ENCODE measurements at places on chromosomes 13 and 19.

- no peak for DNase-seq
Measured at GRCh38 chr13:29934531-29935308, 84.3 kb upstream of the UBL3 start.

GRCh38 chr19:56837492-56838023 lies 3.0 kb downstream of the PEG3 start:
- DNase-seq: no peak

DNA sequence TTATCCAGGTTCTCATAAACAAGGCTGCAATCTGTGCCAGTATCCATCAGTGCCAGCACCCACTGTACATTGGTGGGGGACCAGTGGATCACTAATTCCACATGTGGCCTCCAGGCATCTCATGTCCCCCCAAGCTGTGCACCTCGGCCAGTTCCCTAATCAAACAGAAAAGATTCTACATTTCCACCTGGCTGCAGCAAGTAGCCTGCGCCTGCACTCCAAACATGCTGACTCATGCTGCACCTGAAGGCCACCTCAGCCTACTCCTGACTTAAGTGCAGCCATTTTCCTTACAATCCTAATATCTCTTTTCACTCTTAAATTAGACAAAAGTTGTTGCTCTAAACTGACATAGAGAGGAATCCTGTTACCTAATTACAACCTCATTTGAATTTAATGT lies 729.4 kb upstream of the MIR17HG start:
- DNase-seq: no peak

GRCh38 chr19:42606660-42607351 lies 12.1 kb upstream of the CEACAM8 start:
- DNase-seq: peak; percentile 85

GRCh38 chr13:70623239-70623638 lies 515.0 kb upstream of the KLHL1 start:
- DNase-seq: no peak

GRCh38 chr13:36212789-36213188 lies 1.6 kb downstream of the SOHLH2 start:
- DNase-seq: no peak

- DNase-seq: no peak
Measured at GRCh38 chr13:29835280-29836061, 14.9 kb downstream of the UBL3 start.

GRCh38 chr19:44303976-44304568 lies 753 bp downstream of the ZNF235 start:
- peak; percentile 11 for DNase-seq

- no peak for DNase-seq
Measured at GRCh38 chr13:98280176-98280510, 103.1 kb upstream of the RNF113B start.

- DNase-seq: no peak
Measured at GRCh38 chr13:106529415-106530170, 5.9 kb downstream of the EFNB2 start.

DNA sequence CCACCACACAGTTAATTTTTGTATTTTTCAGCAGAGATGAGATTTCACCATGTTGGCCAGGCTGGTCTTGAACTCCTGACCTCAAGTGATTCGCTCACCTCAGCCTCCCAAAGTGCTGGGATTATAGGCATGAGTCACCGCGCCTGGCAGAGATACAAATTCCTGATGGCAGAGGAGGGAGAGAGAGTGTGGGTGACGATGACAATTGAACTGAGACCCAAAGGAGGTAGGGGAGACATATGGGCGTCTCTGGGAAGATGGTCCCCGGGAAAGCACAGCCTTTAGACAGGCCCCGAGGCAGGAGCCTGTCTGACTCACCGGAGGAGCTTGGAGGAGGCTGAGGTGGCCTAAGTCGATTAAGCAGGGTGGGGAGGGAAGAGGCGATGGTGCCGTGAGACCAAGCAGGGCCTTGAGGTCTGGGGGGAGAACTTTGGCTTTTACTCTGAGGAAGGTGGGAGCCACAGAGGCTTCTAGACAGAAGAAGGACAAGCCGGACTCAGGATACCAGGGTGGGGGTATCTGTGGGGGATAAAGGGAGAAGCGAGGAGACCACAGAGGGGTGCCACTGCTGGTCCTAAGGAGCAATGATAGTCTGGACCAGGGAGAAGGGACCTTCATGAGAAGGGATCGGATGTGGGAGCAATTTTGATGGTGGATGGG lies 38.2 kb downstream of the ARRDC2 start:
- no peak for DNase-seq

GRCh38 chr19:58183817-58184215 lies 955 bp downstream of the ZNF274 start:
- DNase-seq: no peak

GRCh38 chr13:22698467-22698866 lies 482.3 kb upstream of the SGCG start:
- DNase-seq: no peak

DNA sequence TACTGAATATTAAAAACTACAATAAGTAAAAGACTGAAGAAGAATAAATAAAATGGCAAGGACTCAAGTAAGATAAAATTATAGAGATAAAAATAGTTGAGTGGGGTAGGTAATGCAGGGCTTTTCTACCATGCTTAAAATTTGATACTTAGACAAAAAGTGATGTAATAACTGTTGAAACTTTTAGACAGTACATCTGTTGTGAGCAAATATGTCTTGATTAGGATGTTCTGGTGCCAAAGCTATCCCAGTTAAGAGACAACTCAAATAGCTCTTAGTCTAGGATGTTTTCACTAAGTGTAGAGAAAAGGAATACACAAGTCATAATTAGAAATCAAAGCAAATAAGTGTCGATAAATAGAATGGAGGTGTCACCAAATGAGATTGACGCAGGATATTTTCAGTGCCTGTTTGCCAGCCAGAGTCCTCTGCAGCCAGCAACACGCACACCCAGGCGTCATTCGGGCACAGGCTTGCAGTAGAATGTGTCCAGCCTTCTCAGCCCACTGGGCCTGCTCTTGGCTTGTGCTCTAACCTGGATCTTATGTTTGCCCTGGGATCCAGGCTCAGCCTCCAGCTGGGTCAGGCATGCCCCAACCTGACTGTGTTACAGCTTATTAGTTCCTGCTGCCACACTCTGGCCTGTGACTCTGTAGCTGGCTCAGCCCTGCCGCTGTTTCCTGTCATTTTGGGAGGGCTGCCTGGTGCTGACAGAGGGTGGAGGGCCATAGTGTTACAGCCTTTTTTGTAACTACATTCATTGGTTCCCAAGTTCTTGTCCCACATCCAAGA lies 766.2 kb downstream of the PCDH17 start:
- DNase-seq: no peak

DNA sequence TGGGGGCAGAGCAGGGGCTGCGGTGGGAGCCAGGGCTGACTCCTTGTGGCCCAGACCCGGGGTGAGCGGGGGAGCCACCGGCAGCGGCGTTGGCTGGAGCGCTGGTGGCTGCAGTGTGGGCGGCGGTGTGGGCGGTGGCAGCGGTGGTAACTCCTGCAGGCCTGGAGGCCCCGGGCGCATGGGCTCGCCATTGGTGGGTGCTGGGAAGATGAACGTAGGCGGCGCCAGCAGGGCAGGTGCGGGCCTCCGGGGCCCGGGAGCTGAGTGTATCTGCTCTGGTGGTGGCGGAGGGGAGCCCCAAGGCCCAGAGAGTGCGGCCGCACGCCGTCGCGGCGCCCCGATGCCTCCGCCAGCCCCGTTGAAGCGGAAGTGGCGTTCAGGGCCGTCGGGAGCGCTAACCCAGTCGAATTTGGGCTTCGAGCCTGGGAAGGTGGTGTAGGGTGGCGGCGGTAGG lies 2.0 kb downstream of the GGN start:
- peak; percentile 56 for DNase-seq

GRCh38 chr13:99688776-99689175 lies 187.5 kb downstream of the TM9SF2 start:
- DNase-seq: no peak

DNA sequence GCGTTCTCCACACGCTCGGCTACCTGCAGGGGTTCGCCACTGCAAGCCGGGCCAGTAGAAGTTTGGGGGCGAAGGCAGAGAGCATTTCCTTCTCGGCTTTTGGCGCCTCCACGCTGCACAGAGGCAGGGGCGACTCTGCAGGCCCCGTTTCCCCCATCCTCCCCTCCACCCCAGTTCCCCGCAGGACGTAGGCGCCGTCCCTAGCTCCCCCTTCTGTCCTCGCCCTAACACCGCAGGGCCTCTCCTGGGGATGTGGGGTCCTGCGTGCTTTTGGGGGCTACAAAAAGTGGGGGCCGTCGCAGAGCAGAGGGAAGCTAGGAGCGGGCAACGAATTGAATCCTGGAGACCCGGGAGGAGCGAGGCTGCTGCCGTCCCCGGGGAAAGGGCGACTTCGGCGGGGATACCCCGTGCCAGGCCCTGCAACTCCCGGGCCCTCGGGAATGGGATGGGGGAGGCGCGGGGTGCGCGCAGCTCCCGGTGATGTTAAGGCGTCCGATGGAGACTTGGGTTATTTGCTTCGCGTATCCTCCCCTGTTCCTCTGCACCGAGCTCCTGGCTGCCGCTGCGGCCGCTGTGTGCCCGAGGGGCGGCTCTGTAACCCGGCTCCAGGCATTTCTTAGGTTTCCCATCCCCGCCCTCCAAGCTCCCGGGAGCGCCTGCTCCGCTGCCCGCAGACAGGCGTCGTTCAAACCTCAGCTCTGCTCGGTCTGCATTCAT lies 255.9 kb upstream of the SOX21 start:
- DNase-seq: no peak

- DNase-seq: no peak
Measured at GRCh38 chr19:5202553-5202952, 138.1 kb downstream of the PTPRS start.

DNA sequence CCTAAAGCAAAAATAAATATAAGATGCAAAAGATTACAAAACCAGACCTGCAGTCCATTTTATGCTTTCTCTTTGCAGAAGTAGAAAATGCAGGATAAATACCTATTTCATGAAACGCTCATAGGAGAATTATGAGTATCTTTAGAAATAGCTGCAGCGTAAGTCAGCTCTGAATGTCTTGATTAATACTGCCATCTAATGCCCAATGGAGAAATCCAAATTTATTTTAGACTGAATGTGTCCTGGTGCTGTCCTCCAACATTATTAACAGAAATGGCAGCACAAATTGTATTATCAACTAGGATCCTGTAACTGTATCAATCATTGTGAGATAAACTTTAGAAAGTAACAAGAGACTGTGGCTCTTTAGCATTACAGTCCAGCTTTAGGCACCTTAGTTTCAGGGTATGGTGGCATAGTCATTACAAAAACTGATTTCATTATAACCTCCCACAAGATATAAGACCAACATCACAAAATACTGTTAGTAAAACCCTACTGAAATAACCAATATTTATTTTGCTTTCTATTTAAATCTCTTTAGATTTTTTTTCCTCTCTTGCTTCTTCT lies 162.1 kb upstream of the MIR17HG start:
- DNase-seq: no peak

GRCh38 chr19:28530406-28531035 lies 682.4 kb downstream of the UQCRFS1 start:
- no peak for DNase-seq

DNA sequence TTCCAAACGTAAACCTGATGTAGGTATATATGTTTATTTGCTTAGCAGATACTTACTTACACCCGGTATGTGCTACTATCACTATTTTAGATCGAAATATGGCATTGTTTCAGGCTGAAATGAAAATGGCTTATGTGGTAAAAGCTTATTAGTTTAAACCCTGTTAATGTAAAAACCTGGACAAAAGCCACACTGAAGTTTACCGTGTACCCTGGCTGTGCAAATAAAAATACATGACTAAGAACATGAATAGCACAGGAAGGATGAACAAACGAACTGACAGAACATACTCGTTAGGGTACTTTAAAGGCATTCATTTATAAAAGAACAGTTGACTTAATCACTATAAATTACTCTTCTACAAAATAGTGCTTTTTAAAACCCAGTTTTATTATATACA lies 6.6 kb downstream of the CLDN10 start:
- no peak for DNase-seq
